Liver (tissue), 10 donors: ENCODE measurements at places on chromosomes 11 and 22. TPM values are rescaled to one million over a fixed set of nuclear protein-coding genes. Genes with fewer than 3 reads are reported as not detected.

Gene KRTAP5-1
- polyA plus RNA-seq = not detected

Gene OR51B2
- not detected for polyA plus RNA-seq

Gene ABCC8
- not detected for polyA plus RNA-seq

Gene CHST1
- polyA plus RNA-seq = 0.32 TPM

Gene SOX6
- 8.8 TPM for polyA plus RNA-seq

Gene INS
- polyA plus RNA-seq = 0.16 TPM

DNA sequence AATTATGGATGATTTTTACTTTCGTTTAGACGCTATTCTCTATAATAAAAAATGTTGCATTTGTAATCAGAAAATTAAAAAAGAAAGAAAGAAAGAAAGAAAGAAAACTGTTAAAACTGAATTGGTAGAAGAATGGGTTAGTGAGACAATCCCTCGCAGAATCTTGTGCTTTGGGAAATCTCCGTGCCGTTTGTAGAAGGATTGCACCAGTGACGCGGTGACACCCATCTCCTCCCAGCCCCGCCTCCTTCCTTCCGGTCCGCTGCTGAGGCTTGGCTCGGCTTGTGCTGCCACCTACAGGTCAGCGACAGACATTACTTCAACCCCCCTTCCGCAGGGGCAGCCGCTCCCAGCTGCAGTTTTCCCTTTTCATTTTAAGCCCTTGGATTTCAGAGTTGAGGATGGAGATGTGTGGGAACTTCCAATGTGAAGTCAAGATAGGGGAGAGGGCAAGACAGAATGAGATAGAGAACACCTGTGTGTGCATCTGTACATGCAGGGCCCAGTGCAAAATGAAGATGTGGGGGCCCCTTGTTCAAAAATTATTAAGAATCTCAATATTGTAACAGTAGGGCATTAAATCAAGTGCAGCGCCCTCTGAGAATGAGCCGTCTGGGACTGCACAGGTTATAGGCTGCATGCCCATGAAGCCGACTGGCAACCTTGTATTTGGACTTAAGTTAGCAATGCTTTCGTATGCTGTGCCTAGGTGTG, 41.1 kb downstream of the TST start:
- H3K4me1 ChIP-seq = peaks cover 3% of the 10 kb centered on the region
- DNase-seq = peak; percentile 90
- H3K27ac ChIP-seq = peak overlapping the region; percentile 0
- no peaks in the 10 kb centered on the region for H3K36me3 ChIP-seq

DNA sequence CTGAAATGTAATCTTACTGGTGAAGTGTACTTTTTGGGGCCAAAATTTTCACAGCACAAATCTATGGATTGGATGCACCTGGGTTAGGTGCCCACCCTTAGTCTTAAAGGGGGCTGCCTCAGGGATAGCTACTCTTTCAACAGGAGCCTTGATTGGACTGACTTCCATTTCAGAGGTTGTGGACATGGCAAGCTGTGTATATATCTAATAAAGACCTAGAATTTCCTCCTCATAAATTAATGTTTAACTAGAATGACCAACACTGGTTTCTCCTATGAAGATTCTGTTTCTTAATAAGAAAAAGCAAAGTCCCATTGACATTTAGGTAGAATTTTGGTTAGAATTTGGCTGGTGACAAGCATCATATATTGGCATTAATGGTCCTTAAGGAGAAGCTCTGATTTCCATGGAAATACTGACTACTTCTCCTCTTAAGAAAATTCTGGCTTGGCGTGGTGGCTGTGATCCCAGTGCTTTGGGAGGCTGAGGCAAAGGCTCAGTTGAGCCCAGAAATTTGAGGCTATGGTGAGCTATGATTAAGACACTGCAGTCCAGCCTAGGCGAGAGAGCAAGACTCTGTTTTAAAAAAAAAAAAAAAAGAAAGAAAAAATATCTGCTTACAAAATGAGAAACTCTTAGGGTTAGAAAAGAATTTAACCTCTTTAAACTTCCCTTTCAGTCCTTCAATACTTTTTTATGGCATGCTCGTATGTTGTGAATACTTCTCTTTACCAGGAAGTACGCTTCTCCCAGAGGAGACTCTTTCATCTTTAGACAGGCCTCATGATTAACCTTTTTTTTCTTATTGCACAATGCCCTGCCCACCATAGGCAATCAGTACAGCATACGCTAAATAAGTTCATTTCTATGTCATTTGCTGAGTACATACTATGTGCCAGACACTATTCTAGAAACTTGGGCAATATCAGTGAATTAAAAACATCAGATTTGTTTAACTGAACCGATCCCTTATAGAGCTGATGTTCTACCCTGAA, 77.2 kb downstream of the PRR5L start:
- no peaks in the 10 kb centered on the region for H3K36me3 ChIP-seq
- no peak overlapping the region for H3K4me3 ChIP-seq
- H3K4me1 ChIP-seq = peaks cover 3% of the 10 kb centered on the region
- H3K27ac ChIP-seq = no peak overlapping the region
- no peaks in the 10 kb centered on the region for H3K27me3 ChIP-seq
- DNase-seq = no peak

DNA sequence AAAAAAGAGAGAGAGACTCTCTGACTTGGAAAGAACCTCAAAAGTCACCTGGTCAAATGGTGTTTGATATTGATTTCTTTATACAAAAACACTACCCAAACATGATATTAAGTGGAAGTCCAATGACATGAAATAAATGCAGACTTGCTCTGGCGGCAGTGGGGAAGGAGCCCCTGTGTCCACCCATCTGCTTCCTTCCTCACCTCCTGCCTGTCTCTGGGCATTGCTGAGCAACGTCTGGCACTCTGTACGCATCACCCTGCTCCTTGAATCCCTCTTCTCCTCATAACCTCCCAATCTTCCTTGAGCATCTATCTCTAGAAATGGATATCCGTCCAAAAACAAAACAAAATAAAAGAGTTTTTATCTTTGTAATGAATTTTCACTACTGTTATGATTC, 39.9 kb upstream of the GRAMD1B start:
- H3K27ac ChIP-seq = no peak overlapping the region
- no peaks in the 10 kb centered on the region for H3K4me1 ChIP-seq
- no peak overlapping the region for H3K4me3 ChIP-seq
- no peaks in the 10 kb centered on the region for H3K27me3 ChIP-seq
- DNase-seq = no peak
- no peaks in the 10 kb centered on the region for H3K36me3 ChIP-seq

DNA sequence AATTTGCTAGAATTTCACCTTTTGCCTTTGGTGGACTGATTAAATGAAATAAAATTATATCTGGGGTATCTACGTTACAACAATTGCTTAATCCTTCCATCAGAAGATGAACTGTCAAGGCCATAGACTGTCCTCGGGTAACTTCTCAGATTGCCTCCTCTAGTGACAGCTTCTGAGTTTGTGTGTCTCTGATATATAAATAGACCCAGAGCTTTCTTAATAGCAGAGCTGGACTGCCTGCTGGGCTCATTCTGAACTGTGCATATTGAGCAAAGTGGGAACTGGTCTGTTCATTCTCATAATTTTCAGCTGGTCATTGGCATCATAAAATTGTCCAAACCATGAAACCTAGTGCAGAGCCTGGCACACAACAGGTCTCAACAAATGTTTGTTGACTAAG, 99.1 kb upstream of the GRAMD1B start:
- no peak overlapping the region for H3K27ac ChIP-seq
- no peaks in the 10 kb centered on the region for H3K4me1 ChIP-seq
- H3K27me3 ChIP-seq = no peaks in the 10 kb centered on the region
- no peaks in the 10 kb centered on the region for H3K36me3 ChIP-seq

DNA sequence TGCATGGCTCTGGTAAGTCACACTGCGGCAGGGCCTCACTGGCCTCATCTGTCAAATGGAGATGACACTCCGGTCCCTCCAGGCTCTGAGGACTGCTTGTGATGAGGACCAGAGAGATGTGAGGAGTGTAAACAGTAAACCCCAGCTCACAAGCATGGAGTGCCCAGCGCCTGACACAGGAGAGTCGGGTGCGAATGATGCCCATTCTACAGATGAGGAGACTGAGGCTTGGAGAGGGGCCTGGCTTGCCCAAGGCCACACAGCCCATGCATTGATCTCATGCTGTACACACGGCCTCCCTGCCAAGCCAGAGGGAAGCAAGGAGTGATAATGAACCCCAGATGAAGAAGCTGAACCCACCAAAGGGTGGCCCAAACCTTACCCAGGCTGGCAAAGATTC, 37.2 kb downstream of the ELFN2 start:
- H3K4me1 ChIP-seq = no peaks in the 10 kb centered on the region
- H3K27ac ChIP-seq = no peak overlapping the region
- no peak for DNase-seq
- H3K27me3 ChIP-seq = no peaks in the 10 kb centered on the region
- no peaks in the 10 kb centered on the region for H3K36me3 ChIP-seq

DNA sequence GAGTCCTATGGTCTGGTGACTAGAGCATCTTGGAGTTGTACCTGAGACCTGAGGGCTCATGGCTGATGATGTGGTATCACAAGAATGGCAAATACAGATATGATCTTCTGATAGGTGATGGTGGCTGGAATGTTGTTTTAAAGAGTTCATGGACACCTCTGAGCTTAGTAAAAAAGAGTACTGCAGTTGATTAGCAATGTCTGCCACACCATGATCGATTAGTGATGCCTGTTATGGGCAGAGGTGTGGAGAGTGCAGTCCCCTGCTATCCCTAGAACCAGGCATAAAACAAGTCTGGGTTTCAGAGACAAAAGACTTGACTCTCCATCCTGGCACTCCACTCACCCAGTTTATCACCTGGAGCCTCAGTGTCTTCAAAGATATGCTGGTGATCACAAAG, 1.4 kb upstream of the BATF2 start:
- no peak overlapping the region for H3K27ac ChIP-seq
- no peaks in the 10 kb centered on the region for H3K36me3 ChIP-seq
- DNase-seq = no peak

- H3K4me1 ChIP-seq = no peaks in the 10 kb centered on the region
- H3K27ac ChIP-seq = no peak overlapping the region
- H3K27me3 ChIP-seq = no peaks in the 10 kb centered on the region
- no peaks in the 10 kb centered on the region for H3K36me3 ChIP-seq
- no peak for DNase-seq
Observed at GRCh38 chr11:41413843-41414242, 45.6 kb downstream of the LRRC4C start.

DNA sequence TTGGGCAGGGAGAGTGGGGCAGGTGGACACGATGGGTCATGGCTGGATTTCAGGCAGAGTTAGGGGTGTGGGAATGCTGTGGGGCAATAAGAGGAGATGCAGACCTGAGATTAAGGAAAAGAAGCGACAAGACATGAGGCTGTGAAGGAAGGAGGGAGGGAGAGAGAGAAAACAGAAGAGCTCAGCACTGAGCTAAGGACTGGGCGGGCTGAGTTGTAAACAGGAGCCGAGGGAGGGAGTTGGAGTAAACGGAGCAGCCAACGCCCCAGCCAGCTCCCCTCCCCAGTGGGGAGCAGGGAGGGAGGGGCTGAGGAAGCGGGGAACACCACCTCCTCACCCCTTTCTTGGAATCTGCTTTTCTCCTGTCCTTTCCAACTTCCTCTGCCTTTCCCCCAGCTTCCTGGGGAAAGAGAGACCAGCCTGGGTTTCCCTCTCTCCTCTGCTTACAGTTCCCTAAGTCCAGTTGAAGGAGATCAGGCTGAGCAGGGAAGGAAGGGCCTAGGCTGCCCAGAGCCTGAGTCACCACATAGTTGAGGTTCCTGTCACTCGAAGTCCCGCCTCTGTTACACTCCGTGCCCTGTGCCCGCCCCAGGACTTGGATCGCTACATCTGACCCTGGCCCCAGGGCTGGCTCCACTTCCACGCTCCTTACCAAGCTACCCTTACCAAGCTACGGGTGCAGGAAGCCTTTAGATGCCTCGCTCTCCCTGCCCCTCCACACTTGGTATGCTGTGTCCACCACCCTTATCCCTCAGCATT, 6.7 kb upstream of the AHNAK start:
- H3K36me3 ChIP-seq = no peaks in the 10 kb centered on the region
- H3K4me3 ChIP-seq = no peak overlapping the region
- no peaks in the 10 kb centered on the region for H3K27me3 ChIP-seq
- peaks cover 11% of the 10 kb centered on the region for H3K4me1 ChIP-seq

- H3K4me1 ChIP-seq = no peaks in the 10 kb centered on the region
- no peak for DNase-seq
Observed at GRCh38 chr11:3203221-3204043, 15.2 kb downstream of the MRGPRG start.

GRCh38 chr22:36772451-36772850, 3.5 kb downstream of the IFT27 start:
- H3K27ac ChIP-seq = no peak overlapping the region
- H3K36me3 ChIP-seq = no peaks in the 10 kb centered on the region
- peaks cover 9% of the 10 kb centered on the region for H3K4me1 ChIP-seq
- no peak for DNase-seq
- H3K4me3 ChIP-seq = no peak overlapping the region

DNA sequence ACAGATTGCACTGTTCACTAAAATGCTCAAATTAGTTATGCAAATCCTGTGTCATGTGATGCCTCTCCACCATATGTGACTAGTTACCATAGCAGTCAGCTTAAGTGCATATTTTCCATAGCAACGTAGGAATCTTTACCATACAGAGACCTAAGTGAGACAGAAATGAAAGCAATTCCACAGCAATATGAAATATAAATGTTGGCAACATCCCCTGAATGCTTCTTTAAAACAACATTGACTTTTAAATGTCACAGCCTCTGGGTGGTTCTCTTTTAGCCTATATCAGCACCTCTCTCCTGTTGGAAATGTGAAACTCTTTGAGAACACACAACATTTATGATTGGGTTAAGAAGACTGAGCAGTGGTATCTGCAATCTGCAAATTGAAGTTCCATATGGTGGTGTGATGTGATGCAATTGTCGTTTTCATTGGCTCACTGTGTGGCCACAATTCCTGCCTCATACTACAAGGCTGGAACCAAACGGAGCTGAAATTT, 814.6 kb downstream of the DLG2 start:
- H3K27ac ChIP-seq = no peak overlapping the region
- H3K4me3 ChIP-seq = no peak overlapping the region
- no peak for DNase-seq
- H3K36me3 ChIP-seq = no peaks in the 10 kb centered on the region
- no peaks in the 10 kb centered on the region for H3K4me1 ChIP-seq

- no peak overlapping the region for H3K4me3 ChIP-seq
- H3K4me1 ChIP-seq = peaks cover 12% of the 10 kb centered on the region
- H3K27me3 ChIP-seq = no peaks in the 10 kb centered on the region
- no peak for DNase-seq
- peaks cover 13% of the 10 kb centered on the region for H3K36me3 ChIP-seq
Observed at GRCh38 chr22:41206719-41207118, 1.6 kb downstream of the L3MBTL2 start.
